T-helper 2 cell (primary cell): ENCODE measurements at places on chromosomes 16 and 17.

- no peak for DNase-seq
Observed at GRCh38 chr16:84406006-84406963, 37.9 kb downstream of the ATP2C2 start.

GRCh38 chr17:56076980-56077379 lies 76.3 kb upstream of the ANKFN1 start:
- DNase-seq, result no peak

DNA sequence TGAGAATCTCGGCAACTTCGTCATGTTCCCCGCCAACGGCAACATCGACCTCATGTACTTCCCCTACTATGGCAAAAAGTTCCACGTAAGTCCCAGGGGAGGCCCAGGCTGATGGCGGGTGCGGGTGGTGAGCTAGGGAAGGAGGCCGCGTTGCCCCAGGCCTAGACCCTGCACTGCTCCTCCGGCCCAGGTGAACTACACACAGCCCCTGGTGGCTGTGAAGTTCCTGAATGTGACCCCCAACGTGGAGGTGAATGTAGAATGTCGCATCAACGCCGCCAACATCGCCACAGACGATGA lies 4.8 kb downstream of the ATP1B2 start:
- DNase-seq, result no peak

GRCh38 chr17:79760197-79760906 lies 17.6 kb upstream of the CBX2 start:
- no peak for DNase-seq

- peak; percentile 39 for DNase-seq
Observed at GRCh38 chr17:82200743-82201497, 11.7 kb downstream of the CCDC57 start.

DNA sequence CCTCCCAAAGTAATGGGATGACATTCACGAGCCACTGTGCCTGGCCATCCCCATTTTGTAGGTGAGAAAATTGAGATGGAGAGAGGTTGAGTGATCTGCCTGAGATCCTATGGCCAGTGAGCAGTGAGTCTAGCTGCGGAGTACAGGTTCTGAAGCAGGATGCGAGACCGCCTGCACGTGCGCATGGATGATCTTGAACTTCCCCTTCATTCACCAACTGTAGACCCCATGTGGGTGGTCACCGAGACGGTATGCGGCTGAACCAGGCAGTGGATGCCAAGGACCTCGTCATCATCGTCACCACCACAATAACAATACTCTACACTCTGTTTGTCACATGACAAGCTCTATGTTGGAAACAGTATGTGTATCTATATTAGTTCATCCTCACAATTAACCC lies 6.2 kb upstream of the SPNS3 start:
- no peak for DNase-seq

GRCh38 chr17:45298546-45299285 lies 18.1 kb downstream of the MAP3K14 start:
- DNase-seq, result no peak

DNA sequence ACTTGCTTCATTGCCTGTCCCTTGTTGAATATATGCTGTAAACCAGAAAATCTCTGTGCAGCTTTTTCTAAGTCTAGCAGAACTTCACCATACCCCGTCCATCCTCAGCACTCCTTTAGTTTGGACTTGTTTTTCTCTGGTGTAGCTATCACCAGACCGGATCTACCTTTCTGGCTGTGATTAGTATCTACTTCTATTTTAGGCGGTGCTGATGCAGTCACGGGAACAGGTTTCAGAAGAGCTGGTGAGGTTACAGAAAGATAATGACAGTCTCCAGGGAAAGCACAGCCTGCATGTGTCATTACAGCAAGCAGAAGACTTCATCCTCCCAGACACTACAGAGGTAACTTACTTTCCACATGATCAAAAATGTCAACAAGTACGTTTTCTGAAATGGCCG lies 46.4 kb downstream of the NUP88 start:
- no peak for DNase-seq

DNA sequence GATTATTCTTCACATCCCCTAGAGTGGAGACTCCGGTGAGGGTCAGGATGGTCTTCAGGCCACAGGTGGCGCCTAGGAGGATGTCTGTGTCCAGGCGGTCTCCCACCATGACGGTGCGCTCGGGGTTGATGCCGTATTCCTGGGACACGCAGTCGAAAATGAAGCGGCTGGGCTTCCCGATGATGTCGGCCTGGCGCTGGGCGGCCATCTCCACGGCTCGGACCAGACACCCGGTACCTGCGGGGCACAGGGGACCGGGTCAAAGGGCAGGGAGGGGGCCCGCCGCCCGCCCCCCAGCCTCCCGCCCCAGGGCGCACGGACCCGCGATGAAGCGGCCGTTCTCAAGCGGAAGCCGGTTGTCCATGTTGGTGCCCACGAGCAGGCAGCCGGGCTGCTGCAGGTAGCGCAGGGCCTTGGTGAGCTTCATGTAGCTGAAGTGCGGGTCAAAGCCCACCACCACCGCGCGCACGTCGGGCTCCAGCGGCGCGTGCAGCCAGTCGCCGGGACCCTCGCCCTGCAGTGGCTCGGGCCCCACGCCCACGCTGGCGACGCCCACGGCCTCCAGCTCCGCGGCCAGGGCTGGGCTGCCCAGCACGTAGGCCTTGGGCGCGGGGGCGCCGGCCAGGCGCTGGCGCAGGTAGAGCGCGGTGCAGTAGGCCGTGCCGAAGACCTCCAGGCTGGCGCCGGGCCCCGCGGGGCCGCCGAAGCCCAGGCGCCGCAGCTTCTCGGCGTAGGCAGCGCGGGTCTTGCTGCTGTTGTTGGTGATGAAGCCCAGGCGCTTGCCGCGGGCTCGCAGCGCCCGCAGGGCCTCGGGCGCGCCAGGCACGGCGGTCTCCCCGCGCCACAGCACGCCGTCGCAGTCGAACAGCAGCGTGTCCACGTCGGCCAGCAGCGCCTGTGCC lies 572 bp downstream of the PGP start:
- DNase-seq, result no peak

GRCh38 chr17:1158879-1159278 lies 20.9 kb downstream of the ABR start:
- DNase-seq, result no peak

DNA sequence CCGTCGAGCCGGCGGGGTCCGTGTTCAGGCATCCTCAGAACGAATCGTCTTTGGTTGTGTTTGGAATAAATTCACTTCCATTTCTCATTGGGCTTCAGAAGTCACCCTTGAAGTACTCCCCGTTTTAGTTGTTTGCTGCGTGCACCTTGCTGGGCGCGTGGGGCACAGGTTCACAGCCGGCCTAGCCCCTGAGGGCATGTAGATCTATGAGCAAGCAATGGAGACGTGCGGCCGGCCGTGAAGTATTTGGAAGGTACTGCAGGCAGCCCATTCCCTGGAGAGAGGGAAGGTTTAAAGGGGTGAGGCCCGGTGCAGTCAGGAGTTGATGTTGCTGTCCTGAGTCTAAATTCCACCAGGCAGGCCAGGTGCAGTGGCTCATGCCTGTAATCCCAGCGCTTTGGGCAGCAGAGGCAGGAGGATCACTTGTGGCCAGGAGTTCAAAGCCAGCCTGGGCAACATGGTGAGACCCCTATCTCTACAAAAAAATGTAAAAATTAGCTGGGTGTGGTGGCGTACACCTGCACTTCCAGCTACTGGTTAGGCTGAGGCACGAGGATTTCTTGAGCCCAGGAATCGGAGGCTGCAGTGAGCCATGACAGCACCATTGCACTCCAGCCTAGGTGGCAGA lies 714 bp downstream of the ACSF3 start:
- peak; percentile 52 for DNase-seq

GRCh38 chr17:79871131-79871530 lies 31.9 kb upstream of the CBX4 start:
- no peak for DNase-seq

DNA sequence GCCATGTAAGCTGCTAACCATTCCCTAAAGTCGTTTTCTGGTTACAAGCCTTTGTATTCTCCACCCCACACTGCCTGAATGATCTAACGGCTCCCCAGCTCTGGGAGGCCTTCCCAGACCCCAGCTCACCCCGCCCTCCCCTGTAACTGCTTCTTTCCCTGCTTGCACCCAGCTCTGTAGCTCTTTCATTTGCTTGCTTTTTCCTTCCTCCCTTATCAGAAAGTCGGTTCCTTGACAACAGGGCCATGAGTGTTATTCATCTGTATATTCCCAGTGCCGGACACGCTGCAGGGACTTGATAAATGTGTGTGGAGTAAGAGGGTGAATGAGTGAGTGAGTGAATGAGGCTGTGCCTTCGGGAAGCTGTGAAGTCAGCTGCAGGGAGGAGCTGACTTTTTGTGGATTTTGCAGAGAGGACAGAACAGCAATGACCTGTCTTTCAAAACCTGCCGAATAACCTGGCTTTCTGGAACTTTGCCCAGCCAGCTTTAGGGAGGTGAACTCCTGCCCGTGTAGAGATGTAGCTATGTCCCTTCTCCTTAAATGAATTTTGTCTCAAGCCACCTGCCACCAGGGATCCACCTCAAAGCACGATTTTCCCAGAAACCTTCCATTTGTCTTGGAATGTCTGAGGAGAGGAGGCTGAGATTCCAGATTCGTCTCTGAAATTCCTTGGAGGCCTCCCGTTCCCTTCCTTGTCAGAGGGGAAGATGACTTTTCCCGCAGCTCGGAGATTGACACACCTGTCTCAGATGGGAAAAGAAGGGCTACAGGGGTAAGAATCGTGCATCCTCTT lies 20.0 kb upstream of the CACNG4 start:
- DNase-seq, result no peak

DNA sequence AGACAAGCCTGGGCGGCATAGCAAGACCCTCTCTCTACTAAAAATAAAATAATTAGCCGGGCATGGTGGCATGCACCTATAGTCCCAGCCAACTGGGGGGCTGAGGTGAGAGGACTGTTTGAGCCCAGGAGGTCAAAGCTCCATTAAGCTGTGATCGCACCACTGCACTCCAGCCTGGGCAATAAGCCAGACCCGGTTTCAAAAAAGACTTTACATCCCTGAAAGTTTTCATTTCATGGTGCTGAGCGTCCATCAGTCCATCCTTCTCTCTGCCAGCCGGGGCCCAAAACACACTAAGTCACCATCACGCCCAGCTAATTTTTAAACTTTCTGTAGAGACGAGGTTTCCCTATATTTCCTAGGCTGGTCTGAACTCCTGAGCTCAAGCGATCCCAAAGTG lies 10.6 kb downstream of the RAB40B start:
- no peak for DNase-seq

DNA sequence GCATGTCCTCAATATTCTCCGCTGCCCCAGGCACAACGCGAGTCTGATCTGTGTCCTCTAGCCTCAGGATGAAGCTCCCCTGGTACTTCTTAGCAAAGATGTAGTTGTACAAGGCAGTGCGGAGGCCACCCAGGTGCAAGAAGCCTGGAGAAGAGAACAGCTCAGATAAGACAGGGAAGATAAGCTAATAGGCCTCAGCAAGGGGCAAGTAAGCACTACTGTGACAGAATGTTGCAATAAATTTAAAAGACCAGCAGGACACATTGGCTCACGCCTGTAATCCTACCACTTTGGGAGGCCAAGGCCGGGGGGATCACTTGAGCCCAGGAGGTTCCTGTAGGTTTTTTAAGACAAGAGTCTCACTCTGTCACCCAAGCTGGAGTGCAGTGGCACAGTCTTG lies 5.0 kb downstream of the EARS2 start:
- DNase-seq, result no peak

GRCh38 chr16:11797957-11798299 lies 870 bp upstream of the ZC3H7A start:
- DNase-seq, result no peak

DNA sequence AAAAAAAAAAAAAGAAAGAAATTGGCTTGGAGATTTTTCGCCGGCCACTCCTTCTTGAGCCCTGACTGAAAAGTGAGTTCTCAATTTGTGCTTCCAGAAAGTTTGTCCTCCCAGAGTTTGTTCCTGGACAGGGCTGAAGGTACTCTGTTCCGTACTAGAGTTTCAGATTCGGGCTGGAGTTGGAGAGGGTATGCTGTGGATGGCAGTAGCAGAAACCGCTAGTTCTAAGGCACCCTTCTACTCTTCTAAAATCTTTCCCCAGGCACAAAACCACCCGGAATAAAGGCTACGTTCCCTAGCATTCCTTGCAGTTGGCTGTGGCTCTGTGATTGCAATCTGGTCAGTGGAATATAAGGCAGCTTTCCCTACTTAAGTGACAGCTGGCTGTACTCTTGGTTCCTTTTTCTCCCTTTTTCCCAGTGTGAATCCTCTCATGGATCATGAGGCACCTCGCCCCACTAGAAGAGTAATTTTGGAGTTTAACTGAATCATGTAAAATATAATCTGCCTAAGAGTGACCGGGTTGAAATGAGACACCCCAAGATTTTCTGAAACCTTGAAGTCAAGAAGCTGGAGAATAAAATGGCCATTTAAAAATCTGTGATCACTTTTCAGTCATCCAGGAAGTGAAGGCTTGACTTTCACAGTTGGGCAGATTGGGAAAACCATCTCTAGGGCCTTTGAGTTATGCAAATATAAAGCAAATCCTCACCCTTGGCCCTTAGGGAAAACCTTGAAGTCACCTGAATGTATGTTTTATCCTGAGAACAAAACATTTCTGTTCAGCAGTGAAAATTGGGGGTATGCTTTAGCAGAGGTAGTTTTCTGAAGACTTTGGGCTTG lies 901 bp upstream of the HEATR6 start:
- no peak for DNase-seq

DNA sequence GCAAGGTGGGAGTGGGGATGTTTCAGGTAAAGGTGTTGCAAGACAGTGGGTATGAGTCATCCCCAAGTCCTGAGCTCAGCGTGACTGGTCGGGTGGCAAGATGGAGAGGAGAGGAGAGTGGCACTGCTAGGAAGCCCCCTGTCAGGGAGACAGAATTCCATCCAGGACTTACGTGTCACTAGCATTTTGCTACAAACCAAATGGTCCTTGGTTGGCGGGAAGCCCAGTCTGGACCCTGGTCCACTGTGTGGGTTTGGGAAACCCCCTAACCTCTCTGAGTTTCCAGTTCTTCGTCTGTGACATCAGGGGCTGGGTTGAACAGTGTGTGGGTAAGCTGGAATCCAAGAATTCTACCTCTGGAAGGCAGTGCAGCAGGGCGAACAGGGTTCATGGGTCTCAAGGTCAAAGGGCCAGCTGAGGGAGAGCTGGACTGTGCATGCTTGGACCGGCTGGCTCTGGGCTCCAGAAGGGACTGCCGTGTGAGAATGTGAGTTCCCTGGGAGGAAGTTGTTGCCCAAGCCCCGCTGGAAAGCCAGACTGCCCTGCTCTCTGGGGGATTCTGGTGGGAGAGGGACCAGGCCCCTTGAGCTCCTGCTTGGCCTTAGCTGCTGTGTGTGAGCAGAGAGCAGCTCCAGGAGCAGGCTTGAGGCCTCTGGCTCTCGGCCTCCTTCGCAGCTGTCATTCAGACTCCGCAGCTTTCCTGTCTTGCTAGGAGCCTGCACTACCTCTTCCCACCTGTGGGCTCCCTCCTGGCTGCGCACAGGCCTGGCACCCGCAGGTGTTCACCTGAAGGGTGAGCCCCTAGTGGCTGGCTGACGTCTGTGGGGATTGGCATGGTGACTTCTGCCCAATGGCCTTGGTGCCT lies 84.6 kb downstream of the NT5M start:
- DNase-seq, result no peak

- no peak for DNase-seq
Observed at GRCh38 chr17:65088621-65089360, 32.3 kb upstream of the GNA13 start.

GRCh38 chr17:42018339-42018738 lies 1.1 kb upstream of the DNAJC7 start:
- no peak for DNase-seq
